NCI-H2029 (cell line): ENCODE measurements at places on chromosomes 5 and 9.

DNA sequence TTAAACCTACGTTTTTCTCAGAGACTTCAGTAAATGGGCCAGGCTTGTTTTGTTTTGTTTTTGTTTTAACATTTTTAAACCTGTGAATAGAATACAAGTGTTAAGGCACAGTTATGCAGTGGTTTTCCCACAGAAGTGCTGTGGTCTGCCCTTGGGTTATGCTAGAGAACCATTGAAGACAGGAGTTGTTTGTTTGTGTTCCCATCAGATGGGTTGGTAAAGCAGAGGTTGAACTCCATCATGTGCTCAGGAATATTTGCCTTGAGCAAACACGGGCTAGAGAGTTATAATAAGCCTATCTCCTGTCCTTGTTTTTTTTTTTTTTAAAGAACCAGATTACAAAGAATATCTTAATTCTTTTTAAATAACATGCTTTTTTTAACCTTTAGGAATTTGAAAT lies 28.5 kb downstream of the RHOBTB3 start:
- DNase-seq, result peak; percentile 83

GRCh38 chr5:40873286-40873880 lies 32.2 kb downstream of the CARD6 start:
- DNase-seq, result no peak

- DNase-seq, result no peak
These were observed 478.8 kb downstream of the CETN3 start for GRCh38 chr5:89930591-89931392.

GRCh38 chr5:132260714-132261551 lies 3.4 kb downstream of the PDLIM4 start:
- no peak for DNase-seq

DNA sequence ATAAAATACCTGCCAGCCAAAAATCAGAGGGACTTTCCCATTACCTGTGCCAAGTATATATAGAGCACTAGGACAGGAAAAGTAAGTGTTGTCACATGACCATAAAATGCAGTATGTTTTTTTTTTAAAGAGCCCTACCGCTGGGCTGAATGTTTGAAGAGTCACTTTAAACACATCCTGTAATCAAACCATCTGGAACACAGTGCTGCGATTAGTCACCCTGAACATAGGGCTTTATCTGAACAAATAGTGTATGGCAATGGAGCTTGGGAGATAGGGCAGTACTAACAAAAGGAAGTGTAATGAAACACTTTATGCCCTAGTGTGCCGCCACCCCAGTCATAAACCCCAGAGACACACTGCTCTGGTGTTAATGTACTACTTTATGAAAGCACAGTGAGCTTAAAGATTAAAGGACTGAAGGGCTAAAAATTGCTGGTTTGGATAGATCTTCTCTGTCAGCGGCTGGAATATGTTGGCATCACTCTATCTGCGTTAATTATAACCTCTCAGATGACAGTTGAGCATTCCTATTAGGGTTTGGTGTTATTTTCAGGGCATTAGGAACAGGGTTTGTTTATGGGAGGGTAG lies 90.4 kb downstream of the ZNF608 start:
- DNase-seq, result peak; percentile 93

DNA sequence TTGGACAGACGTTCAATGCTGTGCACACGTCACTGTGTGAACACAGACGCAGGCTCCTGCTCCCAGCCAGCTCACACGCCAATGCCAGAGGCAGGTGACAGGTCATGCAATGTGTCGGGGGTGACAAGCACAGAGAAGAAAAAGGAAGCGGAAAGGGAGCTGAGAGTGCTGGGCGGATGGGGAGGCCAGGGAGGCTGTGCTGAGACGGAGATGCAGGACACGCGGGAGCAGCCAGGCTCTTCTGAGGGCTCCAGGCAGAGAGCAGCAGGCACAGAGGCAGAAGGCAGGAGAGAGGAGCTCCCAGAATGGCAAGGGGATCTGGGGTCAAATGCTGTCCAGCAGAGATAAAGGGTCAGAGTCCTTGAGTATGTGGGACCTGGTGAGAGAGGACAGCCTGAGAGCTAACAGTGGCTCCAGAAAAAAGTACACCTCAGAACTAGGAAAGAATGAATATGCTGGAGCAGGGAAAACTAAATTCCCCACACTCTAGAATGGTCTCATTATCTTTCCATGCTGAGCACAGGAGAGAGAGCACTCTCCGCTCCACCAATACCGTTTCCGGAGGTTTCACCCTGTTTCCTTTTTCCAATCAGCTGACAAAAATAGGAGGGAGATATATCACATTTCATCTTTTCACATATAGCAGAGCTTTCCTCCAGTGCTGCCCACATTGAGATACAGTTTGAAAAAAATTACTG lies 32.8 kb upstream of the NSMF start:
- DNase-seq, result no peak

- DNase-seq, result no peak
These were observed 23.7 kb upstream of the ANKH start for GRCh38 chr5:14895301-14895700.

- no peak for DNase-seq
These were observed 68.5 kb downstream of the WWC1 start for GRCh38 chr5:168359820-168360460.

DNA sequence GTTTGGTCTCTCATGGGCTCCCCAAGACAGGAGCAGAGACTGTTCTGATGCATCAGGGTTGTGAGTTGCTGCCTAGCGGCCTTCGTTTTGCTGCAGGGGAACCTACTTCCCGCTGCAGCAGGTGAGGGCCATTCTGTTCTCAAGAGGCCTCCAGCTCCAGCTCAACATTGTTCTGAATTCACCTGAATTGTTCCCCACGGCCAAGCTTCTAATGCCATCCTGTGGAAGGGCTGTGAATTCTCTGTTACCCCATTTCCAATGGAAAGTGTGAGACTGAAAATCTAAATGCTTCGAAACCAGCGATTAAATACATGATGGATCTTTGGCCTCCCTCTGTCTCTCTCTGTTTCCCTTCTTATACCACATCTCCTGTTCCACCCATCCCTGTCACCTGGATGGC lies 349.1 kb upstream of the DAP start:
- no peak for DNase-seq

- DNase-seq, result no peak
These were observed 150.8 kb upstream of the NR3C1 start for GRCh38 chr5:143554187-143554717.

GRCh38 chr5:91484662-91485061 lies 101.5 kb upstream of the ARRDC3 start:
- DNase-seq, result no peak
